NCI-H146 (cell line): ENCODE measurements at places on chromosomes 2 and 18.

DNA sequence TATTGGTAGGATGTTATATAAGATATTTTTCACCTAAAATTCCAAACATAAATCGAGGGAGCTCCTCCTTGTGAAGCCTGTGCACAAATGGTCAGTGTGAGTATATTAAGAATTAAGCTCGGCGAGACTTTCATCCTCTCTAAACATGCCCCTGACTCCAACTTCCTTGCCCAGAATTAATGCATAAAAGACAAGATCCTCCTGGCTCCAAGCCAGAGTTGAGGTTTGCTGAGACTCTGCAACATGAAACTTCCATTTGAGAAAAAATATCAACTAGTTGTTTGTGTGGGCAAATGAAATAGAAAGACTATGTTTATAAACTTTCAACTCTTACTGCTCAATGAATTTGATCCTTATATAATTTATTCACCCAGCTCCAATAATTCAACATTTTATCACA, 68.1 kb downstream of the CCDC178 start:
- no peak for DNase-seq

- DNase-seq, result no peak
Measured at GRCh38 chr2:213015387-213016165, 135.8 kb downstream of the IKZF2 start.

- DNase-seq, result no peak
Measured at GRCh38 chr2:27964067-27964466, 73.5 kb downstream of the BABAM2 start.

- DNase-seq, result no peak
Measured at GRCh38 chr2:120833127-120833675, 97.5 kb downstream of the GLI2 start.

GRCh38 chr2:218089259-218089658, 20.2 kb downstream of the RUFY4 start:
- DNase-seq, result no peak

DNA sequence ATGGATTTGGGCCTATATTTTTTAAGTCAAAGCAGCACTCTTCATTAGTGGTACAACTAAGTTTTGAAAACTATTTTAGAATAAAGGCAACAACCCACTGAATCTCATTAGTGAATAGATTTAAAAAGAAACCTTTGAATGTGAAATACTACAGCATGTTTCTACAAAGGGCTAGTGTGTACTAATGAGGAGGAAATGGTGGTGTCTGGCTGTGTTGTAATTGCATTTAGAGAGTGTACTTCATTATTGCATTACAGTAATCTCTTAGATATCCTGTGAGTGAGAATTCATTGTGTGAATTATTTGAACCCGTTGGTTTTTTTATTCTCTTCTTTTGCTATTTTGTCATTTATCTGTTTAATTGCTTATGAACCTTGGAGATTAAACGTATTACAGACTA, 575.4 kb upstream of the FAM98A start:
- no peak for DNase-seq

DNA sequence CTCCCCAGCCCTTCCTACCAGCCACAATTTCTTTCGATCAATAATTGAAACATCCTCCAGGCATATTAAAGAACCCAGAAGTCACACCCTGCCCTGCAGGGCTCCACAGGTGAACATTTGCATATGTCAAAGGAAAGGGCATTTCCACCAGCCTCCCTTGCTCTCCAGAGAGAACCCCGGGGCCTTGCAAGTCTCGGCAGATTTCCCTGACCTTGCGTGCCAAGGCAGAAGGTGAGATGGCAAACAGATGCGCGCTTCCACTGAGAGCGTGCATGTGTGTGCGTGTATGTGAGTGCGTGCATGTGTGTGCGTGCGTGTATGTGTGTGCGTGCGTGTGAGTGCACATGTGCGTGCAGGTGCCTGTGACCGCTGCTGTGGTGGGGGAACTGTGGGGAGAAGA, 120.3 kb downstream of the INO80D start:
- DNase-seq, result peak; percentile 58

- no peak for DNase-seq
Measured at GRCh38 chr2:23639406-23639982, 254.5 kb downstream of the KLHL29 start.

DNA sequence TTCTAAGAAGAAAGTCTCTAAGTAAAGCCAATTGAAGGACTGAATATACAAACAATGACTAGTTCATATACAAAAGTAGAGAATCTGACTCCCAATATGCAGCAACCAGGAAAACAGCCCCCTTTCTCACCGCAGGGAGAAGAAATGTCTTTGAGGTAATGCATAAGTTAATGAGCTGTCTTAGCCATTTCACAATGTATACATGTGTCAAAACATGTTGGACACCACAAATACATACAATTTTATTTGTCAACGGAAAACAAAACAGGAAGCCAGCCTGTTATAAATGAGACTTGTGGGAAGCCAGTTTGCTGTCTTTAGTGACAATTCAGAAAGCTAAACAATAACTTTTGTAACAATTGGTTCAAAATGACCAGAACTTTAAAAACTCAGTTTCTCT, 389.2 kb downstream of the CBLN2 start:
- DNase-seq, result no peak

DNA sequence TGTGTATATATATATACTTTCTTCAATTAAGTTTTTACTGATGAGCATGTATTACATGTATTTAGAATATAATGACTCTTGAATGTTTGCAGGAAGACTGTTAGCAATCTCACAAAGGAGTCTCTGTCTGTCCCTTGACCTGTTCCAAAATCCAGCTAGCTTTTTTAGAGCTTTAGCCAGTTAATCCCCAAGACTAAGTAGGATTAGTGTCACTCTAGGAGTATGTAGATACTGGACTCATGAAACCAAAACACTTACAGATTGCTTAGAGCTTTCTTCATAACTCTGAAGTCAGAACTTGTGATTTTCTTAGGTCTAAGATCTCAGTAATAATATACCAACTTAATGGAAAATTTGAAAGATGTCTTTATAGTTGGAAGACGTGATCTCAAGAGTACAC, 2.2 kb downstream of the UBXN4 start:
- no peak for DNase-seq

- DNase-seq, result no peak
Measured at GRCh38 chr2:24878341-24878740, 41.7 kb downstream of the ADCY3 start.

DNA sequence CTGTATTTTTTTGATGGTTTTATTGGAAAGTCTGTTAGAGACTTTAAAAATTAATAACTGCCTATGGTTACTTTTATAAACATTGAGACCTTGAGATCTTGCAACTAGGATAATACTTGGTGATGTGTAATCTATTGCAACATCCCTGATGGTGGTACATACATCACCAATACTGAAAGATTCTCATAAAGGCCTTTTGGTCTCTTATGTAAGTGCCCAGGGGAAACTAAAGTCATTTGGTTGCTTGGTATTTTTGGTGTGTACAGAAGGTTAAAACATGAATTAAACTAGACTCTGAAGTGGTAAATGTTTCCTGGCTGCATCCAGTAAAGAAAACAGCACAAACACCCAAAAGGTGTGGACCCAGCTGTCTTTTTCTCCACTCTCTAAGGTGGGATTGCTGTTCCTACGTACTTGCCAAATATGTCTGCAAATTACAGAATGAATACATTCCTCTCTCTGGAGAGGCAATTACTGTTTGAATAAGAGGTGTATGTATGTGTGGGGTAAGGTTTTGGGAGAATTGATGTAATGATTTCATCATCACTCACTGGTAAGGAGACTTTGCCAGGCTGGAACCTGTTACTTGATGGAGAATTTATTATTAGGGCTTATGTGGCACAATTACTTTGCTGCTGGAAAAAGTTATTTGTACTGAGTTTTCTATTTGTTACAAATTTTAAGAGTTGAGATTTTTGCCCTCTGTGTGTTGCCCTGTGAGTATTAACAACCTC, 3.6 kb downstream of the B3GNT2 start:
- no peak for DNase-seq

DNA sequence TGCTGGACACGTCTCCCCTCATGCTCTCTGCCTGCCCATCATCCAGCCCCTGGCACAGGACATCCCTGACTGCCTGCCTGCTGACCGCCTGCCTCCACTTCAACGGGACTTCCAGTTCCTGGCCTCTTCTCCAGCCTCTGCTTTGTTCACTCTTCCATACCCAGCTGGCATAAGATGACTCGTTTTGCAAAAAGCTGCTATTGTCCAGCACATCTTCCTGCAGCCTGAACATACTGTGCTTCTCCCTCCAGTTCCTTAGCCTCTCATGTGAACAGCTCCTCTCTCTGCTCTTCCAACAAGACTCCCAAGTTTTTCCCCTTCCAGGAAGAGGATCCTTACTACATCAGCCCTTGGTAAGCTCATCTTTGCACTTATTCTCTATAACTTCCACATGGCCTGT, 62.4 kb upstream of the SKOR2 start:
- DNase-seq, result no peak

DNA sequence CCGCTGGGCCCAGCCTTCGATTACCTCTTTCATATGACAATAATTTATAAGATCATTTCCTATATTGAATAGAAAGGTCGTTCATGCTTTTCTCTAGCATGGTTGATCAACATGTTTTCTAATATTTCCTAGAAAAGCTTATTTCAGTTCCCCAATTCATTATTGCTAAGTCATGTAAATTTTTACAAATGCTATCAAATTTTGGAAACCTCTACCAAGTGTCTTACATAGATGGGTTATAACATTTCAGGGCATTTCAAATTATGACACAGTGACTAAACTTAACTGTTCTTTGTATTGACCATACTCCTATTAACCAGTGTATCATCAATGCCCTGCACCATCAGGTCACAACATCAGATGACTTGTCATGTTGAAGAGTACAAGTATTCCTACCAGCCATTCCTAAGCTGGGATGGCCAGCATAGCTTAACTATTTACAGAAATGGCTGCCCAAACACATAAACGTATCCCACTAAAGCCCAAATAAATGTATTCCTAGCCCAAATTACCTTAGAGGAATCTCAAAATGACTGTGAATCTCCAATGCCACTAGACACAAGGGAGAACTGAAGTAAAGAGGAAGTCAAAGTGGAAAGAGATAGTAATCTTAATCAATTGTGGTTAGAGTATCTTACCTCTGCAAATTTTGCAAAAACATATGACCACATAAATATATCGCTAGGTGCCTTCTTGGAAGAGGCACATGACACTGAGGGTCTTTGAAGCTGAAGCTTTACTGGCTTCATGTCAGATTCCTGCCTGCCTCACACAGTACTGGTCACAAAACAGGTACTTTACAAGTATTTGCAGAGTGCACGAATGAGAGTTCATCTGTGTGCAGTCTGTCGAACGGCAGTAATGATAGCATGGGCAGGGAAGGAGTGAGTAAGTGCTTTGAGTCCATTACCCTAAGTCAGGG, 87.3 kb upstream of the TLK1 start:
- DNase-seq, result no peak

DNA sequence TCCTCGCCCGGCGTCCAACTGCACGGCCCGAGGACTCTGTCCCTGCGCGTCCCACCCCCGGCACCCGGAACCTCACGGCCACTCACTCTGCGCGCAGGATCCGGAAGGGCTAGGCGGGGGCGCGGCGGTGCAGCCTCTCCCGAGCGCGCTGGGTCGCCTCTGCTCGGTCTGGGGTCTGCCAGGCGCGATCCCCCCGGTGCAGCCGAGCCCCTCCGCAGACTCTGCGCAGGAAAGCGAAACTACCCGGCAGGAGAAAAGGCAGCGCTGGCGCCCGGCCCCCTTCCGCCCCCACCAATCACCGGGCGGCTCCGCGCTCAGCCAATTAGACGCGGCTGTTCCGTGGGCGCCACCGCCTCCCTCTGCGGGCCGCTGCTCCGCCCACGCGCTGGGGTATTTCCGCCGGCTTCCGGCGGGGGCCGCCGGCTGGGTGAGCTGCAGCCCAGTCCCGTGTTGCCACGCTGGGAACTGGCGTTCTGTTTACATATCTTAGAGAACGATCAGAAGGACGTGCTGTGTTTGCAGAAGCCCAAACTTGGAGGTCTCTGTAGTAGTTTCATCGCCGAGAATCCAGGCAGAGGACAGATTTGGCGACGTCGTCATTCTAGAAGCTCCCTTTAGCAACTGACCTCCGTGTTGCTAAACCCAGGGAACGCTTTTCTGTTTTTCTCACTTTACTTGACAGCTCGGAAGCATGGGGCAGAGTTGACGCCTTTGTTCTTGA, at the start of gene STAT1:
TSS of gene STAT1 (minus strand) at position 240 of the 721 bp plus-strand sequence. CDS start 4,168 bp downstream, outside the sequence.
- DNase-seq, result peak; percentile 78

GRCh38 chr2:149104221-149104620, 65.7 kb downstream of the LYPD6B start:
- DNase-seq, result no peak

- DNase-seq, result no peak
Measured at GRCh38 chr2:234458466-234458865, 38.4 kb downstream of the ARL4C start.

GRCh38 chr18:7585276-7585670, 18.2 kb downstream of the PTPRM start:
- no peak for DNase-seq

DNA sequence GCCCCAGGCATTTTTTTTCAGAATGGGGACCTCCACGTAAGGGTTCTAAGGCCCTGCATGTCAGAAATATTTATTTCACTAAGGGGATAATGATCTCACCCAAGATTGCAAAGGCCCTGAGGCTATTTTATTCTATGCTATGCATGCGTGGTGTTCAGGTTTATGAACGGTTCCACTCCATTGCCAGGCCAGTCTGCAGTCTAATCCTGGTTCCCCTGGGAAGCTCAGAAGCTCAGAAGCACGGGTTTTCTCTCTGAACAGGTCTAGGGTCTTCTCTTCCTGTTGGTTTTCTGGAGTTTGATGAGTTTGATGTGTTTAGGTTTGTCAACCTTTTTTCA, 256.4 kb upstream of the PXDN start:
- no peak for DNase-seq
